ENCODE measurements at places on chromosomes 7 and 10.

DNA sequence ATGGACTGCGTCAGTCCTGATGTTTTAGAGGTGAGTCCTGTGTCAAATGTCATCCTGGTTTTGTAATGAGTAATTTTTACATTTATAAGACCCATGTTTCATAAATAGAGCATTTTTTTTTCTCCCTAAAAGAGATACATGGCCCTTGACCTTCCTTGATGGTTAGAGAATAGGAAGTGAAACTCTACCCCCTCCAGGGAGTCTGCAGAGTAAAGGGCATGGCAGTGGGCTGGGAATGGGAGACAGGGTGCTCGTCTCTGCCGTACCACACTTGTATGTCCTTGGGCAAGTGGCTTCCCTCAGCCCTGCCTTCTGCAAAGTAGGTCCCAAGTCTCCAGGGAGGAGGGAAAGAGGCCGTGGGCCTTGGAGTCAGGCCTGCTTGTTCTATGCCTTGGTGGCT is 63.9 kb downstream of the WDFY4 start:
- no peak for DNase-seq

GRCh38 chr7:31059551-31059950 is 7.4 kb downstream of the ADCYAP1R1 start:
- DNase-seq: no peak

- DNase-seq: no peak
Observed at GRCh38 chr10:14086596-14086995, 244.1 kb downstream of the FRMD4A start.

GRCh38 chr10:59229441-59229840 is 53.0 kb downstream of the PHYHIPL start:
- no peak for DNase-seq

GRCh38 chr10:78804411-78805032 is 264.2 kb upstream of the ZMIZ1 start:
- DNase-seq: no peak

- no peak for DNase-seq
Observed at GRCh38 chr10:34327184-34327583, 487.9 kb downstream of the PARD3 start.

DNA sequence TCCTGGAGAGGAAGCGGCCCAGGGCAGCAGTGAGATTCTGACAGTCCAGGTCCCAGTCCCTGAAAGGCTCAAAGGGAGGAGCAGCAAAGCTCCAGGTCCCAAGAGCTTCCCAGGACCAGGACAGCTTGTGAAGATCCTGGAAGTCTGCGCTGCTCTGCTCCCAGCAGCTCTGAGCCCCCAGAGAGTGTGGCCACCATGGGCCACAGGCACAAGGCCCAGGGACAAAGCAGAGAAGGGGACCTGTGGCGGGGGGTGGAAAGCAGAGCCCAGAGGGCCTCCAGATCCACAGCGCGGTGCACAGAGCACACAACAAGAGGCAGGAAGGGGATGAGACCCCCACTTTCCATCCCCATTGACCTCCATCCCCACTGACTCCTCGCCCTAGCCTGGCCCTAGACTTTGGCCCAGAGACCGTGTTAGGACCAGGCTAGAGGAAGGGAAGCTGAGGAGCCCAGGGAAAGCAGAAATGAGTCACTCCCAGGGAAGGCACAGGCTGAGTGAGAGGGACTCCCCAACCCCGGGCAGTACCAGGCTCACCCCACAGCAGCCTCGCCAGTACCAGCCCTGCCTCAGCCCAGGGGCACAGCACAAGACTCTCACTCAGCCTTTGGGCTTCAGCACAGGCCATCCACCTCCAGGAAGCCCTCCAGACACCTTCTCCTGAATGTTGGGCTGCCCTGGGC is 75.5 kb downstream of the GRID1 start:
- DNase-seq: no peak

GRCh38 chr7:157745721-157746709 is 409.2 kb downstream of the DNAJB6 start:
- DNase-seq: no peak

DNA sequence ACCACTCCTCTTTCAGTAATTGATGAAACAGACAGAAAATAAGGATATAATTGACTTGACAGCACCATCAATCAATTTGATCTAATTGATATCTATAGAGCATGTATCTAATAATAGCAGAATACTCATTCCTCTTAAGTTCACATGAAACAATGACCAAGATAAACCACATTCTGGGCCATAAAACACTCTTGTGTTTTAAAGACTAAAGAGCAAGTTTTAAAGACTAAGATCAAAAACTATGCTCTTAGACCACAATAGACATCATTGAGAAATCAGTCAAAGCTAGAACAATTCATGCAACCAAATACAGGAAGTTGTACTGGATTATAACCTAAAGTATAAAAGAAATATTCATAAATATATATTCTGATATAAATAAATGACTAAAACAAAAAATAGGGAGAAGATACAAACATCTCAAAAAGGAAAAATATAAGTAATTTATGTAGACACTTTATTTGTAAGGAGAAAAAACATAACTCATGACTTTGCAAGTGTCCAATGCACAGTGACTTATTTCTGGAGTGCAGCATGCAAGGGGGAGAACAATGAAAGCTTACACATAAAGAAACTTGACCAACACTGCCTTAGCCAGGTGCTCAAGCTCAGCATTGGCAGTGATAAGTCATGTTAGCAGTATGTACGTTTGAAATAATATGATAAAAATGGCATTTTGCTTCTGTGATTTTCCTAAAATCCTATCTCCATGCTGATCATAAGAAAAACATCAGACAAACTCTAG is 312.7 kb upstream of the IGFBP3 start:
- DNase-seq: no peak

- DNase-seq: no peak
Observed at GRCh38 chr7:47444376-47445098, 137.4 kb downstream of the TNS3 start.

DNA sequence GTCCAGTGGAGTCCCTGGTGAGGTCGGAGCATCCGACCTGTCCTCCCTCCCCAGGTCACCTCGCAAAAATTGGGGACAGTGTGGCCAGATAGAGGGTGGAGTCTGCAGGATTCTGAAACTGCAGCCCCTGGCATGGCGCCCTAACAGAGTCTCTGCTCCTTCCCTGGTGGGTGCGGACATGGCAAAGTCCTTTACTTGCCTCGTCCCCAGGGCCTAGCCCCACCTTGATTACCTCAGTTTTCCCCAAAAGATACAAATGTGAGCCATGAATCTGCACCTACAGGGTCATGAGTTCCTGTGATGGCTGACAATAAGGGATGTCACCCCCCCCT is 47.7 kb downstream of the NPVF start:
- DNase-seq: no peak

GRCh38 chr7:18659746-18660145 is 164.2 kb downstream of the HDAC9 start:
- no peak for DNase-seq

DNA sequence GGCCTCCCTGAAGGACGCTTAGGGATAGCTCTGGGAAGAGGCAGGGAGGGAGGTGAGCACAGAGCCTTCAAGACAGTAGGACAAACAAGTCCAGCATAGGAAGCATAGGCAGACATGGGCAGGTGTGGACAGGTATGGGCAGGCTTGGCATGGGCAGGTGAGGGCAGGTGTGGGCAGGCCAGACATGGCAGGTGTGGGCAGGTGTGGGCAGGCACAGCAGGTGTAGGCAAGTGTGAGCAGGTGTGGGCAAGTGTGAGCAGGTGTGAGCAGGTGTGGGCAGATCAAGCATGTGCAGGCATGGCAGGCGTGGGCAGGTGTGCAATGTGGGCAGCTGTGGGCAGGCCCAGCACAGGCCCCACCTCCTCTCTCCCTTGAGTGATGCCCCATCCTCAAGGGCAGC is 148.8 kb upstream of the ZMIZ1 start:
- no peak for DNase-seq

GRCh38 chr7:134366481-134366880 is 49.8 kb upstream of the SLC35B4 start:
- no peak for DNase-seq

GRCh38 chr10:45147000-45147399 is 146.3 kb downstream of the ZNF22 start:
- DNase-seq: no peak

GRCh38 chr10:79320820-79321493 is 26.3 kb upstream of the PPIF start:
- DNase-seq: peak; percentile 28

GRCh38 chr7:33750177-33750576 is 155.2 kb upstream of the BMPER start:
- no peak for DNase-seq

GRCh38 chr10:102229810-102230263 is 3.7 kb downstream of the ELOVL3 start:
- DNase-seq: peak; percentile 90

- DNase-seq: no peak
Observed at GRCh38 chr10:103724771-103725170, 130.6 kb downstream of the SH3PXD2A start.

DNA sequence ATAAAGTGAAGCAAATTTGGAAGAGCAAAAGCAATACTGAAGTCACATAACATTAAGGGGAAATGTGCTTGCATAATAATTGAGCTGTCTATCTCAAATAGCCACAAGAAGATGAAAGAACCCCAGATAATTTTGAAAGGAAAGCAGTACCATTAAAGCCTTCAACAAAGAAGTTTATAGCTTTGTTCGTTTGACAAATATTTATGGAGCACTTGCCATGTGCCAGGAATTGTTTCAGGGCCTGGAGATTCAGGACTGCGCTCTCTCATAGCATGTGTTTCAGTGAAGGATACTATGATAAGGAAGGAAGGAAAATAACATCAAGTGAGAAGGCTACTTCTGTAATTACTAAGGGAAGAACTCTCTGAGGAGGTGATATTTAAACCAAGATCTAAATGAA is 212.3 kb upstream of the CSTF2T start:
- DNase-seq: no peak

- DNase-seq: no peak
Observed at GRCh38 chr7:24510759-24511158, 62.5 kb upstream of the PALS2 start.

Measured in CD4-positive, alpha-beta T cell treated with Interleukin-6 for 4 hours (primary cell).